ENCODE measurements at places on chromosomes 5 and 9.

GRCh38 chr5:171794470-171794960, 8.9 kb downstream of the SMIM23 start:
- no peak for DNase-seq

GRCh38 chr5:45110399-45110798, 301.7 kb downstream of the MRPS30 start:
- DNase-seq, result no peak

- no peak for DNase-seq
These were observed 155.0 kb downstream of the NFIB start for GRCh38 chr9:14158916-14159315.

DNA sequence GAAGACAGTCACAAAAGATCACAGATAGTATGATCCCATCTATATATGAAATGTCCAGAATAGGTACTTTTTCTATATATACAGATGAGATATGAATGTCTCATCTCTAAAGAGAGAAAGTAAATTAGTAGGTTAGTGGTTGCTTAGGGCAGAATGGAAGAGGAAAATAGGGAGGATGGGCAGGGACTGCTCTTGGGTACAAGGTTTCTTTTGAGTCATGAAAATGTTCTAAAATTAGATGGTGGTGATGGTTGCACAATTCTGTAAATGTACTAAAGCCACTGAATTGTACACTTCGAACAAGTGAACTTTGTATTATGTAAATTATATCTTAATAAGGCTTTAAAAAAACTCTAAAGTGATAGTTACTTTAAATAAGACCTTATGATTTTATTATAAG, 59.6 kb upstream of the GRAMD2B start:
- no peak for DNase-seq

GRCh38 chr9:133200631-133201030, 8.4 kb downstream of the OBP2B start:
- no peak for DNase-seq

- no peak for DNase-seq
These were observed 172.1 kb downstream of the GABBR2 start for GRCh38 chr9:98536542-98537173.

DNA sequence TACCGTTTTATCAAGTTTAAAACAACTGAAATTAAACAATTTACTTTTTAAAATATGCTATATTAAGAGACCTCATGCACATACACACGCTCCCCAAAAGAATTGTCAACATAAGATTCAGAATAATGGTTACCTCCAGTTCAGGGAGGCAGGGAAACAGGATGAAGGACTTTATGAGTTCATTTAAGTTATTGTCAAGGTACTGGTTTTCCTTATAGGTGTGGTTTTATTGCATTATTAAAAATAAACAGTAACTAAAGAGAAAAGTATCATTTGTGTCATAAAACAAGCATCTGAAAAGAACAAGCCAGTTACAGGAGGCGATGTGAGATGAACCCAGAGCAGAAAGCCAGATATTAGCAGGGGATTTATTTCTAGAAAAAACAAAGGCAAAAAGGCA, 2376.7 kb downstream of the MAT2B start:
- no peak for DNase-seq

DNA sequence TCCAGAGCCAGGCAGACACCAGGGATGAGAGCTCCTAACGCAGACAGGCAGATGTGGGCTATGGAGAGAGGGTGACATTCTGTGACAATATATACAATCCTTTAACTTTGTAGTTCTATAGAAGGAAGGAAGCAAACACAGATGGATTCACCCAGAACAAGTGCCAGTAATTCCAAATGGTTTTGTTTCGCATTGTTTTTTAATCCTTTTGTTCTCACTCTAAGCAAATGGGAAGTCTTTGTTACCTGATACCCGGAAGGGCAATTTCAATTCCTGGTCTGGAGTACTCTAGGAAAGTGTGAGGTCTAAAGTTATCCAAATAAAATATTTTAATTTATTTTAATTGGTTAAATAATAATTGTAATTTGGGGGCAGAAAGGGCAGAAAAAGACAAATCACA, 2.5 kb downstream of the FRMD3 start:
- DNase-seq, result no peak

DNA sequence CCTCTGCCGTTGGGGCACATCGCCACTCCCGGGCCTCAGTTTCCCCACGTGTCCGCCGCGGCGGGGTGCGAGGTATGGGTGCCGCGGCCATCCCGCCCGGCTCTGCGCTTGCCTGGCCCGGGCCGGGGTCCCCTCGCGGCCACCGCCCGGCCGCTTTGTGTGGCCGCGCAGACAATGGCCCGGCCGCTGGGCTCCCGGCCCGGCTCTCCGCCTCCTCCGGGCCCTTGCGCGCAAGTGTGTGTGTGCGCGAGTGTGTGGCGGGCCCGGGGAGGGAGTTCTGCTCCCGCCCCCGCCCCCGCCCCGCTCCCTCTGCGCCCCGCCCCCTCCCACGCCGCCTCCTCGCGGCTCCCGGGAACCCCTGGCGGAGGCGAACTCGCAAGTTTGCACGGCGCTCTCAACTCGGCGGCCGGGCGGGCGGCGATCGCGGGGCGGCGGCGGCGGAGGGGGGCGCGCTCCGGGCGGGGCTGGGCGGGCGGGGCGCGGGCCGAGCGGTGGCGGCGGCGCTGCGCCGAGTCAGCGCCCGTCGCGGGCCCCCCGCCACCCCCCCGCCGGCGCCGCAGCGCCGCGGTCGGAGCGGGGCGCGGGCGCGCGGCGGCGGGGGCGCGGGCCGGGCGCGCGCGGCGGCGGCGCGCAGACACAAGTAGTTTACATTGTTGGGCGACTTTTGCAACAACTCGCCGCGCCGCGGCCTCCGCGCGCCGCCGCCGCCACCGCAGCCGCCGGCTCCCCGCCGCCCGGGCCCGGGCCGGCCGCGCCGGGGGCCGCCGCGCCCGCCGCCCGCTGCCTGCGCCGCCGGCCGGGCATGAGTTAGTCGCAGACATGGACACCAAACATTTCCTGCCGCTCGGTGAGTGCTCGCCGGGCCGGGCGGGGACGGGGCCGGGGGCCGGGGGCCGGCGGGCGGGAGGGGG, at the start of gene RXRA:
RXRA (plus strand) TSS at position 643 of the 911 bp plus-strand sequence; CDS start at position 820, 177 bp downstream.
- DNase-seq, result peak; percentile 64

DNA sequence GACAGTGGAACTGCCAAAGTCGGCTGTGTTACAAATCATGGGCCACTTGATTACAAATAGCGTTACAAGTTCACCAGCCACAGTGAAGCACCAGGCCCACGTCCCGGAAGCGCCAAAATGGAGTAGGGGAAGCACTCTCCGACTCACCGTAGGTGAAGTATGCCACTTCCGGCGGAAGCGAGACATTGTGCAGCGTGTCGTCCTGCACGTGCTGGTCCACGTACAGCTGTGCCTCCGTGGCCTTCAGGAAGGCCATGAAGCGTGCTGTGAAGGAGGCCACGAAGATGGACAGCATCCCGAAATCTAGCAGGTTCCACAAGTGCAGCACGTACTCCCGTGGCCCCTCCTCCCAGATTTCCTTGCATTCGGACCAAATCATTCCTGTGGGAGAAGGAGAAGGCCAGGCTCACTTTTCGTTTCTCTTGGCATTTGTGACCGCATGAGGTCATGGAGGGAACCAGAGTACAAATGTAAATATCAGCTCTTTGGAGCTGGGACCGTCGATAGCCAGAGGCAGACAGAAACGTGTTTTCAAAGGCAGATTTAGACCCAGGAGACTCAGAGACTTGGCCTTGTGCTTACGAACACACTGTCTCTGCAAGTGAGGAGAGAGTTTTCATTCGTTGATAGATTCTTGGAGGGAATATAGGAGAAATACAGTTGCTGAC, 58.7 kb upstream of the SMIM32 start:
- DNase-seq, result no peak

DNA sequence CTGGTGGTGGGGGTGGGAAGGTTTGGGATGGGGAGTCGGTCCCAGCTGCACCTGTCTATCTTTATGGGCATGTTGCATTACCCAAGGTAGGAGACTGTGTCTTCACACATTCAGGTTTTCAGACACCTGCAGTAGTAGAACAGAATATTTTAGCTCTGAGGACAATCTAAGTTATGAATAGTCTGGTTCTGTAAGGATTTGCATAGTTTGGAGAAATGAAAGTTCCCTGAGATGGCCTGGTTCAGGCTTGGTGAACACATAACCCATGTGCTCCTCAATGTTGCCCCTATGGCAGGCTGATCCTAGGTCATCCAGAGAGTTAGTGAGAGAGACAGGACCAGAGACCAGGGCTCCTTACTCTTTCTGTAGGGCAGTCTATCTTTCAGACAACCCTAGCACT, 20.7 kb downstream of the TNFSF8 start:
- no peak for DNase-seq

DNA sequence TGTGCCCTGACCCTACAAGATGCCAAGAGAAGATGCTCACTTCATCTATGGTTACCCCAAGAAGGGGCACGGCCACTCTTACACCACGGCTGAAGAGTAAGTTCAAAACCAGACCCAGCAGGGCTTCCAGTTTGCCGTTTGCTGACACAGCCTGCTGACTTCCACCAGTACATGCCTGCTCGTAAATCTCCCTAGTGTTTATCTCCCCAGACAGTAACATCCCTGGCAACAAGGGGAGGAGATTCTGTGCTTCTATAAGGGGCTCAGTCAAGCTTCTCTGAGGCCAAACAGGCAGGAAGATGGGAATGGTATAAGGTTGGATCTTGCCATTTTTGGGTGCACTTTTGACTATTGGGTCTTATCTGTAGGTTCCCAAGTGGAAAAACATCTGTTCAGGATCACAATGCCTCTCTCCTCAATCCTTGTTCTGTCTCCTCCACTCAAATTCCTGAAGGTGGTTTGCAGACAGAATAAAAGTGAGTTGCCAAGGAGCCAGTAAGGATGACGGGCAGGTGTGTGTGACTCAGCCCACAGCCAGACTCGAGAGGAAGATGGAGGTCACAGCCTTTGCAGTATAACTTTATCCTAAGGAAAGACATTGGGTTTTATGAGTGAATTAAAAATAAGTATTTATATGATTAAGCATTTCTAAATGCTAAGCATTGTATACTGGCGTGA, 1.9 kb downstream of the MLANA start:
- no peak for DNase-seq

DNA sequence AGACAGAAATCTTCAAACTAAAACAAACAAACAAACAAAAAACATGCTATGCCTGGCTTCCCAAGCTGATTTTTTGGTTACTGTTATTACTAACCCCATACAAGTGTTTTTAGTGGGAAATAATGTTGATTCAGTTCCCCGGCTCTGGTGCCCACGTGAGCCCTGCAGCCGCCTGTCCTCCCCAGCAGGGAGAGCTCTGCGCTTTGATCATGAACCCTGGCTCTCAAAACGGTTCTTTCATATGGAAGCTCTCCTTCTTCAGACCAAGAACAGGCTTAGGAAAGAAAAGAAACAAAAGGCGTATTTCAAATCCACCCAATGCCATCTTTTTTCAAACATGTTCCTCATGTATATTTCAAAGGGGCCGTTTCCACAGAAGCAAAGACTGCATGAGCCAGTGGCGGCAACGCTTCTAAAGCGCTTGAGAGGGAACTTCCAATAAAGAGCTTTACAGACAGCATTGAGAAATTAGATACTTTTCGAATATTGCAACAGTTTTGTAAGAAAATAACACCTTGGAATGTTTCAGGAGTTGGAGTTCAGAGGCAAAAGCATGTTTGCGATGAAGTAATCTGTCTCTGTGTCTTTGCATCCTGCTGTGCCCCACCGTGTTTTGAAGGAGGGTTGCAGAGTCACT, 74.8 kb downstream of the ICE1 start:
- DNase-seq, result no peak

GRCh38 chr9:134068744-134069479, 1.1 kb upstream of the BRD3 start:
- DNase-seq, result no peak

GRCh38 chr5:43854697-43855292, 251.8 kb downstream of the NNT start:
- DNase-seq, result no peak

DNA sequence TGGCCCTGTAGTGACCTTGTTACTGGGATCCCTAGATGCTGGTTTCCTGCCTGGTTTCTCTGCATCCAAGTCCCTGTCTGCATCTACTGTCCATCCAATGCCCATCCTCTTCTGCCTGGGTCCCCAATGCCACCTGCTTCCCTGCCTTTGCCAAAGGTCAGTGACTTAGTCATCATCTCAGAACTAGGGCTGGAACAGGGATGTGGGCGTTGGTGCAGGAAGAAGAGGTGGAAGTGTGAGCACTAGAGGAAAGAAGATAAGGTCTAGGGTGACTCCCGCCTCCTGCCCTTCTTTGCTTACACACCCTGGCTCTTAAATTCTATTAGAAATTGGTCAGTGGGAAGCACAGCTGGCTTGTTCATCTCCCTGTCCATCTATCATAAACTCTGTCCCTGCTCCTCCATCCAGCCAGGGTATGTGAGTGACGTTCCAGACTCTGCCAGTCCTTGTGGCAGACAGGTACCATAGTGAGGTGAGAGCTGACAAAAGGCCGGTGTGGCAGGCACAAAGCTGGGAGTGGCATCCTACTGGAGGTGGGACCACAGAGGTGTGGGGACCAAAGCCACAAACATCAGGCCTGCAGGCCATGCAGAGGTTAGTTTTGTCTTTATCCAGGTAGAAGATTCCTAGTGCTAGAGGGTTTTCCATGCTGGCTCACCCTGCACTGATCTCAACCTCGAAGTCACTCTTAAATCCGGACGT, 9.2 kb downstream of the PTPN3 start:
- DNase-seq, result no peak

DNA sequence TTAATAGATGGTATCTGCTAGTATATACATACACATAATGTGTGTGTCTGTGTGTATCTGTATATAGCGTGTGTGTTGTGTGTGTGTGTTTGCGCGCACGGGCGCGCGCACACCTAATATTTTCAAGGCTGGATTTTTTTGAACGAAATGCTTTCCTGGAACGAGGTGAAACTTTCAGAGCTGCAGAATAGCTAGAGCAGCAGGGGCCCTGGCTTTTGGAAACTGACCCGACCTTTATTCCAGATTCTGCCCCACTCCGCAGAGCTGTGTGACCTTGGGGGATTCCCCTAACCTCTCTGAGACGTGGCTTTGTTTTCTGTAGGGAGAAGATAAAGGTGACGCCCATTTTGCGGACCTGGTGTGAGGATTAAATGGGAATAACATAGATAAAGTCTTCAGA, 757 bp downstream of the FXN start:
- DNase-seq, result no peak

DNA sequence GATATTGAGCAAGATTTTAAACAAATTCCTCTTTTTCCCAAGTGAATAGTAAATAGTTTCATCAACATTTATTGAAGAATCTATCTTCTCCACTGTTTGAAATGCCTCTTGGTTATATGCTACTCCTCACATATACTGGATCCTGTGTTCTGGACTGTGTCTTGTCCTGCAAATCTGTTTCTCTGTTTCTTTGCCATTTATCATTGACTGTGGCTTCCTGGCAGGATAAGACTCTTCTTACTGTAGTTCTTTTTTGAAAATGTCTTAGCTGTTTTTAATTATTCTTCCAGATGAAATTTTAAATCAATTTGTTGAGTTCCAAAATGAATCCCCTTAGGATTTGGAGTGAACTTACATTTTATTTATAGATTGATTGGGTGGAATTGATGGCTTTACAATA, 27.8 kb downstream of the RALGPS1 start:
- no peak for DNase-seq

- DNase-seq, result no peak
These were observed 49.7 kb downstream of the OLFM1 start for GRCh38 chr9:135136991-135137832.
